Foreskin melanocyte (primary cell): ENCODE measurements at places on chromosomes 13 and 19.
A peak's percentile ranks its signal among the peaks of the same experiment; 100 is the strongest.

DNA sequence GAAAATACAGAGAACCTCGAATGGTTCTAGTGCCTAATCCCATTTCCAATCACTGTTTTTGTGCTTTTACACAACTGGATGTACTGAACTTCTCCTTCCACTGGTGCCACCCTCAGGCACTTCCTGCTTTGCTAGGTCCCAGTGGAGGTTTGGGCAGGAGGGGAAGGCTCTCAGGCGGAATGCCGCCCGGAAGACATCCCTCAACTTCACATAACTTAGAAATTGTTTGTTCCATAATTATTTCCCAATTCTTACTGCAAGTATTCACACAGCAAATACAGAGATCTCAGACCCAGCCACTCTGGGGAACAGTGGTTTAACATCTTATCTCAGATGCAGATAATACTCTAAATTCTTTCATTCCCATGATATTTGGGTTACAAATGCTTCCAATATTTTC is 195.7 kb upstream of the IPO5 start:
- DNase-seq = peak; percentile 52

GRCh38 chr19:14402332-14403144 is 16.6 kb downstream of the DDX39A start:
- DNase-seq = no peak

- DNase-seq = no peak
Observed at GRCh38 chr19:1611353-1611752, 6.1 kb upstream of the UQCR11 start.

GRCh38 chr13:112133499-112134390 is 66.8 kb downstream of the SOX1 start:
- no peak for DNase-seq

- DNase-seq = no peak
Observed at GRCh38 chr13:99871249-99871898, 100.2 kb downstream of the ZIC5 start.
